SK-N-DZ (cell line): ENCODE measurements at places on chromosomes 1 and 21.

- no peak for DNase-seq
These were observed 312.6 kb downstream of the DPYD start for GRCh38 chr1:97608272-97608671.

DNA sequence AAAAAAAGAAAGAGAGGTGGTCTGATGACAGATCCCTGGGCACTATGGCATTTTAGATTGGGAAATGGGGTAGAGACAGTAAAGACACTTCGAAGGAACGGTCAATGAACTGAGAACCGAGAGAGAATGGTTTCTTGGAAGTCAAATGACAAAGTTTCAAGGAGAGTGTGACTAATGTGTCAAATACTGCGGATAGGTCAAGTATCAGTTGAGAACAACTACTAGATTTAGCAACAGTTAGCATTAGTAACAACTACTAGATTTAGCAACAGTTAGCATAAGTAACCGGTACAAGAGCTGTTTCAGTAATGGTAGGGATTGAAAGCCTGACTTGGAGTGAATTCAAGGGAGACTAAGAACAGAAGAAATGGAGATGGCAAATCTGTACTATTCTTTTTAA, 35.0 kb downstream of the UROD start:
- DNase-seq = no peak

- peak; percentile 36 for DNase-seq
These were observed 12.7 kb upstream of the HYI start for GRCh38 chr1:43466403-43466802.

GRCh38 chr1:149885339-149886120, 13.8 kb upstream of the BOLA1 start:
- peak; percentile 87 for DNase-seq

GRCh38 chr1:48831120-48831978, 54.7 kb upstream of the BEND5 start:
- no peak for DNase-seq

GRCh38 chr1:173527151-173527826, 50.2 kb downstream of the PRDX6 start:
- no peak for DNase-seq

DNA sequence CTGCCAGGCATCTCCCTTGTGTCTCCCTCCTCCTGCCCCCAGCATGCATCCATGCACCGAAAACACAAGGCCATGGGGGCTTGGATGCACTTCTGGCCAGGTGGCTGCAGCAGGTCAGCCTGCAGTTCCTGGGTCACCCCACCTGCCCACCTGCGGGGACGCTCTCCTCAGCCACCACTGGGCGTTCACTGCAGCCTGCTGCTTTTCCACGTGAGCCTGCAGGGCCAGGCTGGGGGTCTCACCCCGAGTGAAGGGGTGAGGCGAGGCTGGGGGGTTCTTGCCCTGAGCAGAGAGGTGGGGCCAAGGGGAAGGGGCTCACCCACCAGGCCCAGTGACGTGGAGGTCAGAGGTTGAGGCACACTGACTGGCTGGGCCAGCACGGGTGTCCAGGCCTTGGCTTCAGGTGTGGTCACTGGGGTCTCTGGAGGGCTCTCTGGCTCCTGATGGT, 64.6 kb downstream of the WNT9A start:
- no peak for DNase-seq

- no peak for DNase-seq
These were observed 42.5 kb upstream of the DISC1 start for GRCh38 chr1:231584117-231584516.

DNA sequence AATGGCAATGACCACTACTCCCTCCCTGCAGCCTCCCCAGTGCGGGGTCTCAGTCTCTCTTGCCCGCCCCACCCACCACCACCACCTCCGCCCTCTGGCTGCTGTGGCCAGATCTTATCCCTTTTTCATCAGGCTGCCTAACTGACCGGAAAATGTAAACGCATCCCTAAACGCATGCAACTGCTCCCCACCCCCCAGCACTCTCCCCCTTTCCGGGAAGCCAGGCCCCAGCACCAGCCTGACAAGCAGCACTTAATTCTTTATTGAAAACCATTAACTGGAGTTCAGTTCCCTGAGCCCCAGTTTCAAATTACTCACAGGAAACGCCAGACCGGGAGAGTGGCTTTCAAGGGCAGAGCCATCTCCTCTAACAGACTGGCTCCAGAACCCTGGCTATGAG, 147.7 kb downstream of the DMRTA2 start:
- peak; percentile 78 for DNase-seq

DNA sequence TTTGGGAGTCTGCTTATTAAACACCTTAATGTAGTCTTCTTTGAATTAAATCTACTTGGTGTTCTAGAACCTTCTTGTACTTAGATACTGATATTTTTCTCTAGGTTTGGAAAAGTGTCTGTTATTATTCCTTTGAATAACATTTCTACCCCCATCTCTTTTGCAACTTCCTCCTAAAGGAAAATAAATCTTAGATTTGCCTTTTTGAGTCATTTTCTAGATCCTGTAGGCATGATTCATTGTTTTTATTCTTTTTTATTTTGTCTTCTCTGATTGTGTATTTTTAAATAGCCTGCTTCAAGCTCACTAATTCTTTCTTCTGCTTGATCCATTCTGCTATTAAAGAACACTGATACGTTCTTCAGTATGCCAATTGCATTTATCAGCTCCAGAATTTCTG, 155.9 kb upstream of the NEGR1 start:
- DNase-seq = no peak
